ENCODE measurements at places on chromosomes 3 and 15. TPM values are rescaled to one million over a fixed set of nuclear protein-coding genes. Genes with fewer than 3 reads are reported as not detected.

IL5RA gene
- total RNA-seq: not detected

ZIC1 gene
- total RNA-seq: 0.03 TPM

ITIH3 gene
- total RNA-seq: 2.5 TPM

GPD1L gene
- 13.2 TPM for total RNA-seq

ITIH1 gene
- 0.17 TPM for total RNA-seq

TEX55 gene
- not detected for total RNA-seq

All from smooth muscle cell of the pulmonary artery (primary cell).